ENCODE measurements at places on chromosomes 2 and 18. TPM values are rescaled to one million over a fixed set of nuclear protein-coding genes. Genes with fewer than 3 reads are reported as not detected.

- no peak for DNase-seq
Observed at GRCh38 chr2:182715121-182715891, 751 bp upstream of the DNAJC10 start.

DNA sequence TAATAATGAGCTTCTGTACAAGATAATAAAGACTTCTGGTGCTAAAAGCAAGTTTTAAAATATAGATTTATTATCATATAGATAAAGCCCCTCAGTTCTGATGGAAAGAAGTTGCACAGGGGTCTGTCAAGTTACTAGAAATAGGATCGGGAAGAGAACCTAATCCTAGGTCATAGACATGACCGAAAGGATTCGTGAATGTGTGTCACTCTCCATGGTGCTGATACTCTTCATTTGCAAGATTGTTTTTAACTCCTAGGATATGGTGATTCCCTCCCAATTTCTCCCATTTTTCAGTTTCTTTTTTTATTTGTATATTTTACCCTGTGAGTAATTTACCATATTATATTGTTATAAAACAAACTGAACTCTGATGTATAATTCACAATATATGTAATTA is 58.9 kb upstream of the CTNNA2 start:
- no peak for DNase-seq

- no peak for DNase-seq
Observed at GRCh38 chr2:31474296-31474695, 59.8 kb upstream of the XDH start.

DNA sequence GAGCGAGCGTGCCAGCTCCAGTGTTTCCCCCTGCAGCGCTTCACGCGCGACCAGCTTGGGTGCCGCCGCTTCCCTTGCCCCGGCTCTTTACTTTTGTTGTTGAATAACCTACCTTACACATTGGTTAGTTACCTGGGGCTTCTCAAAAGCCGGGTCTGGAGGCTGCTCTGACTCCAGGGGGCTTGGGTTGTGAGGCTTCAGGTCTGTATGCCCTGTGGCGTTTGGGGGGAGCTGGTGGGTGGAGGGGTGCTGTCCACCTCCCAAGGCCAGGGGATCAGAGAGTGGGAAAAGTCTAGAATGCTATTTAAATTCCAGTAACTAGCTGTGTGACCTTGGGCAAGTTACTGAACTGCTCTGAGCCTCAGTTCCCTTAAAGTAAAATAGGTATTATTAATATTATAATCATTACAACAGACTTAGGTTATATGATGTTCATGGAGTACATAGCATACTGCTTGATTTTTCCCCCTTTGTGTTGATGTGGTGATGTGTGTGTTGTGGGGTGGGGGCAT is 770 bp downstream of the LYPD6B start:
- DNase-seq = peak; percentile 64

GRCh38 chr18:22394428-22394827 is 23.3 kb downstream of the CTAGE1 start:
- no peak for DNase-seq

DNA sequence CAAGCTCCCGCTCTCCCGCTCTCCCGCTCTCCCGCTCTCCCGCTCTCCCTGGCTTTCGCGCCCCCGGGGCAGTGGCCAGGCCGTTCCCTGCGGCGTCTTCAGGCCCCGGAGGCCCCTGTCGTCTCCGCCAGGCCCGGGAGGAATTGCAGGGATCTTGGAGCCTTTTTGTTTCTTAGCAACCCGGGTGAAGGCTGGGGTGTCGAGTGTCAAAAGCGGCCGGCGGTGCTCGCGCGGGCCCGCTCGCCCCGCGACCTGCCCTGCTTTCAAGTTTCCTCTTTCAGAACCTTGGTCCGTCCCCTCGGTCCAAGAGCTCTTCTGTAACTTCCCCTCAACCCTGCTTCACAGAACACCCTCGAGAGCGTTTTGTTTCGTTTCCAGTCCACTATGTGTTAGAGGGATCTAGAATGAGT is 1.4 kb downstream of the RNF138 start:
- no peak for DNase-seq

GRCh38 chr2:169105476-169105875 is 36.1 kb downstream of the DHRS9 start:
- DNase-seq = no peak

DNA sequence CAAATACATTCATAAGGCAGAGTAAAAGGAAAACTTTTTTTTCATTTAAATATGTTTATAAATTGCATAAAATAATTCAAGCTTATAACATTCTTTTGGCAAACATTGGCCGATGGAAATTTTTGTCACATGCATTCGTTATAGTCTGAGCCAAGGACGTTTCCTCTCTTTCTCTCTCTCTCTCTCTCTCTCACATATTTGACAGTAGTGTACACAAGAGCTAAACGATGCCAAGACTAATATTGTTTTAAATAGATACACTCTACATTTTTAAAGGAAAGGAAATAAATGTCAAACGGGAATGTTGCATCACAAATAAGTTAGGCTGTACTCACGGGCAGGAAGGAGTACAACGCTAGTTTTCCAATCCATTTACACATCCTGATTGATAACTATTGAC is 251.1 kb upstream of the SMIM21 start:
- no peak for DNase-seq

DNA sequence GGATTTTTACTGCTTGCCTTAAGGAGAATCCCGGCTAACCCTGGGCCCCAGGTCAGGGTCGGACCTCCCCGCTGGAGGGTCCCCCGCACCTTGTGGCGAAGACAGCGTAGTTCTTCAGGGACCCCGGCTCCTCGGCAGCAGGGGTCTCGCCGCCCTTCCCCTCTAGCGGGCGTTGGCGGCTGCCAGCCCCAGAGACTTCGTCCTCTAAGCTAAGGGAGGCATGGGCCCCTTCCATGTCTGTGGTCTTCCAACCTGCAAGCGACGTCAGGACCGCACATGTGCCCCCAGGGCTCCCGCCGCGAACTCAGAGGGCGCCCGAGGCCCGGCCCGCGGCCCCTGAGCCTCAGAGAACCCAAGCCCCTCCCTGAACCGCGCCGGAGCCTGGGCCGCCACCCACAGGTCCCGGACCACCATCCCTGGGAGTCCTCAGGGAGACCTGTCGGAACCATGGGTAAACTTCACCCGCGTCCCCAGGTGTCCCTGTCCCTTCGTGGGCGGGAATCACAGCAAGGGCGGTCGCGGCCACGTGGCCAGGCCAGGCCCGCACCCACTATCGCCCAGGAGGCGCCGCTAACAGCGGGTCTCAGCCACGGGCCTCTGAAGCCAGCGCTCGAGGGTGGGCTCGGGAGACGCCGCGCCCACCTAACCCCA is 562 bp downstream of the ANKMY1 start:
- no peak for DNase-seq

DNA sequence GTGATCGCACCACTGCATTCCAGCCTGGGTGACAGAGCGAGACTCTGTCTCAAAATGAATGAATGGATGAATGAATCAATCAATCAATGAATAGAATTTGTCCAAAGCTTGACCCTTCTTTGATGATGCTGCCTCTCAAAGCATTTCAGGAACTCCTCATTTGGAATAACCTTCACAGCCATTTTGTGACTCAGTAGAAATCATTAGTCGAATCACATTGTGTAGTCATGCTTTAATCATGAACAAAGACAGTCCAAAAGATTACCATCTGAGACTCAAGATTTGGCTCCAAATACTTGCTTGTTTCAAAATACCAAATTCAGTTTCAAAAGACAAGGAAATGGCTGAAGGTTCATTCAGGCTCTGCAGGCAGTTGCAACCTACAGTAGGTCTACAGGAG is 83.1 kb downstream of the VWA3B start:
- DNase-seq = no peak

DNA sequence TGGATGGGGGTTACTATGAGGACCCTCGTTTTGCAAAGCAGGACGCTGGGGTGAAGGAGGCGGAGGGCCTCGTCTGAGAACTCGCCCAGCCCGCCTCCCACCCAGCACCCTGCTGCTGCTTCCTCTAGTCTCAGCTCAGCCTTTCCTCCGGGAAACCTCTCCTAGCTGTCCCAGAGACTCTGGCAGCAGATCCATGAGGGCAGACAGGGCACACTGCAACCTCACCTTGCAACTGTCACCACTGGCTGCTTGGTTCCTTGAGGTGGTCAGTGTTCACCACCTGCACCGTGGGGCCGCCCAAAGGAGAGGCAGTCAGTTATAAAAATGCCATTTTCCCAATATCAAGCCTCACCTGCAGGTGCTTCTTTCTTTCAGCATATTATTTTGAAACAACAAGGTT is 45.6 kb downstream of the PARD6G start:
- no peak for DNase-seq

- no peak for DNase-seq
Observed at GRCh38 chr2:206443735-206444527, 599 bp downstream of the ADAM23 start.

- DNase-seq = no peak
Observed at GRCh38 chr2:36477315-36477714, 120.7 kb downstream of the FEZ2 start.

DNA sequence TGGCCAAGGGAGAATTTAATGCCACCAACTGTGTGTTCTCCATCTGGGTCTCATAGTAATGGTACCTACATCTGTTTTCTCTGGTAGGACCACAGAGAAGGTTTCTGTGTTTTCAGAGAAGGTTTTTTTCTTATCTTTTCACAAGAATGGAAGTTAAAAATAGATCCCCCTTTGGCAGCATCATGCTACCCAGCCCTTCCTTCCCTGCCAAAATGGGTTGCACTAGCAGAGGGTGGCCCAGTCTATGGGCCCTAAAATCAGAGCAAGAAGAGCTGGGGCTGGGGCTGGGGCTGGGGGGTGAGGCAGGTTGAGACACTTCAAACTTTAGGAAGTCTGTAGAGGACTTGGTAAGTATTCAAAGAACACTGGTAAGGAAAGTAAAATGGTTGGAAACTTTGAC is 44.8 kb upstream of the ZDBF2 start:
- DNase-seq = no peak

DNA sequence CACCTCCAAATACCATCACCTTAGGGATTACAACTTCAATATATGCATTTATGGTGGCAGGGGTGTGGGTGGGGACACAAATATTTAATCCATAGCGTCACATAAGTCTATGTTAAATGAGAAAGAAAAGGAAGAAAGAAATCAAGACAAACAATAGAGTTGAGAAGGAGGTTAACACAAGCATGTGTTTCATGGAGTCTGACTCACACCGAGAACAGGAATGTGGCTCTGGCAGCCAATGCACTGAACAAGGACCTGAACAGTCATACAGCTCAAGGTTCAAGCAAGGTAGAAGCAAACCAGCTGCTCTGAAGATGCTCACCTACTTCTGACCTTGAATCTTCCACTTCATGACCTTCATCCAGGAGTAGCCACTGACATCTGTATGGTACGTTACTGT is 36.2 kb upstream of the LPIN1 start:
- no peak for DNase-seq

GRCh38 chr2:168307379-168307778 is 60.0 kb upstream of the STK39 start:
- no peak for DNase-seq

- DNase-seq = no peak
Observed at GRCh38 chr18:79936641-79937040, 14.8 kb downstream of the SLC66A2 start.

GRCh38 chr2:198630384-198630783 is 826.0 kb downstream of the PLCL1 start:
- no peak for DNase-seq

GRCh38 chr2:152022090-152022489 is 76.8 kb downstream of the CACNB4 start:
- no peak for DNase-seq

DNA sequence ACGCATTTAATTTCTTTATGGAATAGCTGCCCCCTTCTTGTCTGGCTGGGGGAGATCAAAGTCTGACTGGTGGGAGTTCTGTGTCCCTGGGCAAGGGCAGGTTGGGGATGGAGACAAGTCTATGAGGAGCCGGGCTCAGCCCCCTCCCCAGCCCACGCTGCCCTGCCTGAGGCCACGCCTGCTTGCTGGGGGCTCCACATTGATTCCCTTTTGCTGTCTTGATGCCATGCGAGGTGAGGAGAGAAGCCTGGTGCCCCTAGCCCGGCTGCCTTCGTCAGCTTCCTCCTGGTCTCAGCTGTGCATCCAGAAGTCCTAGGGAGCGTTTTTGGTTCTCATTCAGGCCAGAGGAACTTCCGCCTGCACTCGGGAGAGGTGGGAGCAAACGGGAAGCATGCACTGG is 247.9 kb downstream of the NDUFA10 start:
- DNase-seq = no peak

DNA sequence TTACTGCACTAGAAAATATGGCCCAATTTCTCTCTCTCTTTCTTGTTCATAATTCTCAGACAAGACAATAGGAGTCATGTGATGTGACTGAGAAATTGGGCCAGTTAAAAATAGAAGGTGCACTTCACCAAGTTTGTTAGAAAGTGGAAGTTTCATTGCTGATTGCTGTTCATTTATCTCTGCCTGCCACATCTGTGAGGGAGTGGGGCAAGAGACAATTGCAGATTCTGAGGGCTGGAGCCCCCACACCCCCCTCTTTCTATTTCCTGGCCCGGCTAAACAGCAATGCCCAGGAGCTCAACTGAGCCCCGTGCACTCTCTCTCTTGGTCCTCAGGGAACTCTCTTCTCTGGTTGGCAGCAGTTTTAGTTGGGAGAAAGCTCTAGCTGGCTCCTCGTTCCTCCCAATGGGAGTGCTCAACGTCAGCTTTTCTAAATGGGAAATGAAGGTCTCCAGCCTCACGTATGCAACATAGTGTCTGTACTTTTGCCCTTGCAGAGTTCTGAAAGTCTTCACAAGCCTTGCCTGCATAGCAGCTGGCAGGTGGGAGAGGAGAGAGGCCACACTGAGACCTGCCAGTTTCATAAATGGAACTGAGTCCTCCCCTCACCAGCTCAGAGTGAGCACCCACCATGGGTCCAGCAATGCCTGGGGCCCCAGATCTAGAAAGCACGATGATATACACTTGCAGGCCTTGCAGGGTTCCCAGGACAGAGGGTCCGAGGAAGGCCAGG is 115.7 kb downstream of the MYCN start:
- no peak for DNase-seq

GRCh38 chr2:239608260-239608659 is 207.4 kb upstream of the HDAC4 start:
- DNase-seq = no peak

GRCh38 chr2:231003186-231003585 is 7.3 kb downstream of the SPATA3 start:
- no peak for DNase-seq

DNA sequence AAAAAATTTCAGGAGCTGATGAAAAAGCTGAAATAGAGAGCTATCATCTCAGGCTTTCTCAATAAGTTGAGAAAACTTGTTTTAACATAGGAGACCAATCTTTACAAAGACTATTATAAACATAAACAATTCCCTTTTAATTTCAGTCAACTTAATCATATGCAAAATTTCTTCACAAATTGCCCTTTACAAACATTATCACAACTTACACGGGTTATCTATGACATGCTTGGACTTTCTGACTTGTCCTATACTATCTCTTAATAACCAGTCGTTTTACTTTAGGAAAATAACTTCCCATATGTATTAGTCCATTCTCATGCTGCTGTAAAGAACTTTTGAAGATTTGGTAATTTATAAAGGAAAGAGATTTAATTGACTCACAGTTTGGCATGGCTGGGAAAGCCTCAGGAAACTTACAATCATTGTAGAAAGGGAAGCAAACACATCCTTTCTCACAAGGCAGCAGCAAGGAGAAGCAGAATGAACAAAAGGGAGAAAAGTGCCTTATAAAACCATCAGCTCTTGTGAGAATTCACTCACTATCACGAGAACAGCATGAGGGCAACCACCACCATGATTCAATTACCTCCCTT is 1583.7 kb upstream of the CELF4 start:
- DNase-seq = no peak

Gene TGFA
- 2.0 TPM for total RNA-seq

Gene C2orf15
- 0.39 TPM for total RNA-seq

Gene GPR148
- total RNA-seq = not detected

Gene KCNG2
- total RNA-seq = 1.7 TPM

Gene LBX2
- total RNA-seq = 1.7 TPM

Gene FOXI3
- total RNA-seq = not detected

Gene LRRFIP1
- total RNA-seq = 190 TPM

Gene DSC2
- 2.1 TPM for total RNA-seq

Gene SMCHD1
- 60.9 TPM for total RNA-seq
